HS-5 (cell line): ENCODE measurements at places on chromosomes 2 and 18.

DNA sequence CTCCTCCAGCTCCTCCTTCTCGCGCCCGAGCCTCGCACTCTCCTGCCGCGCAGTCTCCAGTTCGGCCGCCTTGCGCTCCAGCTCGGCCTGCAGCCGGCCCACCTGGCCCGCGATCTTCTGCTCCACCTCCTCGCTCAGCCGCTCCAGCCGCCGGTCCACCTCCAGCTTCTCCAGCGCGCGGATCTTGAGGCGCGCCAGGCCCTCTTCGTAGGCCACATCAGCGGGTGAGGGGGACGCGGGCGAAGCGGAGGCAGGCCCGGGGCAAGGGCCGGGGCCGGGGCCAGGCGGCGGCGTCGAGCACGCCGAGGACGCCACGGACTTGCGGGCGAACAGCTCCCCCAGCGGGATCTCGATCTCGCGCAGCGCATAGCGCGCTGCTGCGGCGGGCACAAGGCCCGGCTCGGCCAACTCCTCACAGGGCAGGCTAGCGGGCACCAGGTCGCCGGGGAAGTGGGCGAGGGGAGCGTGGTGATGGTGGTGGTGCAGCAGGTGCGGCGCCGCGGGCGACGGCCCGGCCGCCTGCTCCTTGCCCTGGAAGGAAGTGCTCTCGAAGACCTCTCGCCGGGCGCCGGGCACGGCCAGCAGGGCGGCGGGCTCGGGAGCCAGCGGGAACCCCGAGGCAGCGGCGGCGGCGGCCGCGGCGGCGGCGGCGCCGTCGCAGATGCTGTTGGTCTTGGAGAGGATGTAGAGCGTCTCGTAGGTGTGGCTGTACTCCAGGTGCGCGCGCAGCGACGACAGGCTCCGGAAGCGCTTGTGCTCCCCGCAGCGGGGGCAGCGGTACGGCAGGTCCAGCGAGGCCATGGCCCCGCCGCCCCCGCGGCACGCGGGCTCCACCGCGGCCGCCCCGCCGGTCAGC is 15.2 kb downstream of the FBXO41 start:
- no peak for DNase-seq

DNA sequence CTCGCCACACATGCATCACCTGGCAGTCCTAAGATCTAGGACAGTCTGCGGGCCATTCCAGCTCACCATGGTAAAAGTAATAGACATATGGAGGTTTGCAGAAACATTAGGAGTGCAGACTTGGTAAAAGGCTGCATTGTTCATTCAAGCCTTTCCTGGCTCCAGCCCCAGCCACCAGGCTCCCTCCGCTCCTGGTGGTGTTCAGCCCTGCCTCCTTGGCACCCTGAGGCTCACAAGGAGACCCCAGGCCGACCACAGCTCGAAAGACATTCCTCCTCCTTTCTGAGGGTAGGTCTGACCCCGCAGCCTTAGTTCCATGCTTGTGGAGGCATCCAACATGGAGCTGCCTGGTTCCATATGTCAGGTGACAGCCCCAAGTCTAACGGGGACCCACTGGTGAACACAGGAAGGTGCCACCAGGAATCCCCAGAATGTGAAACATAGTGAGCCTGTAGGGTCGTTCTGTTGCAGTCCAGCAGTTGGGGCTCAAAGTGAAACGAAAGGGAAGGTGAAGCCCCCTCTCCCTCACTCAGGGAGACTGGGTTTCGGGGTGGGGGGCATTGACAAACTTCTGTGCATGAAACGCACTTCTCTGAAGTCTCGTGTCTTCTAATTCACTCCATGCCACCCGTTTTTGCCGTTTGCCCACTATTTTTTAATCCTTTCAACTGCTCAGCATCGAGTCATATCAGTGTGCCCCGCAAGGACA is 5.0 kb upstream of the SP100 start:
- no peak for DNase-seq

DNA sequence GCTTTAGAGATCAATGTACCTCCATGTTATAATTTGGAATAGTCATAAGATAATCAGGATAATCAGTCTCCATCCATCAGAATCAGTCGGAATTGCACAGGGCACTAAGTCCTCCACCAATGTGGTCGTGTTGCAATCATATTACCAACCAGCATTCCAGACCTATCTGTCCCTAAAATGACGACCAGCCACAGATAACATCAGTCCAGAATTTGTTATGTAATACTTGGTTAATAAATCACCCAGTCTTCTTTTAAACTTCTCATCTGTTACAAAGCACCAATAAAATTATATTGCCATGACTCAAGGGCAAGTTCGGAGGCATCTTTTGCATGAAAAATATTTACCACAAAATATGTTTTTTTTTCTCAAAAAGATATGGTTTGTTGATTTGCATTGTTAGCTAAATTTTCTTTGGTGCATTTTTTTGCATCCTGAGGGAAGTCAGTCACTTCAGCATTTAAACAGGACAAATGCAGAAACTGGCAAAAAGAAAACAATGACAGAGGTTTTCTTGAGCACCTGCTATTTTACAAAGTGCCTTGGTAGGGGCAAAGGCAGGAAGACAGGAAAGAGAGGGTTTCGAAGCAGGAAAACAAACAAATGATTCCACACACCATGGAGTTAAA is 29.3 kb downstream of the PIEZO2 start:
- peak; percentile 53 for DNase-seq

DNA sequence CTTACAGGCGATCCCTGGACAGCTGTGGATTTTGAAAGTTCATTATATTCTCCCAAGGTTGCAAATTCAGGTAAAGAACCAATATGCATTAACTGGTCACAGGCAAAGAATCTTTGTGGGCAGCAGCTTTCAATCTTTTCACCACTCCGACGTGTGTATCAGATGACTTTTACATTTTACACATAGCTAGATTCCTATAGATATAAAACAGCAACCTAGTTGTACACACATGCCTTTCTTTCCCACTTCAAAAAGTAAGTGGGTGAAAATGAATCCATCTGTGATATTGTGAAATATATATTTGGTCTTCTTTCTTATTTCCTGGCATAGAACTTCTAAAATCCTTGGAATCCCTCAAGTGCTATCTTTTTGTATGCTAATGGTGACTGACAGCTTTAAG is 72.5 kb downstream of the SCG2 start:
- no peak for DNase-seq

- DNase-seq: no peak
Measured at GRCh38 chr2:241892299-241893137, 23.0 kb downstream of the RTP5 start.

DNA sequence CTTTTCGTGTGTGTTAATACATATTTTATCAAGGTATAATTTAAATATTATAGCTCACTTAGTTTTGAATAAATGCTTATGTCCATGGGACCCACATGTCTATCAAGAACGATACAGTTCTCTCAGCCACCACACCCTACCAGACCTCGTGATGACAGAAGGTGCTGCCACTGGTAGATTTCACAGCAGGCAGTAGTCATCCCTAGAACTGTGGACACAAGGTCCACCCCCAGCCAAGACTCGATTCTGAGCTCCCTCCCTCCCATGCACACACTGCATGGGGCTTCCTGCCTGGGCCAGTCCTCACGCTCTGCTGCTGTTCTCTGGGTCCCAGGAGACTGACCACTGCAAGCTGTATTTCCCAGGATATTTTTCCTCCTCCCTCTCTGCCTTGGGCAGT is 26.5 kb upstream of the CREB1 start:
- no peak for DNase-seq

DNA sequence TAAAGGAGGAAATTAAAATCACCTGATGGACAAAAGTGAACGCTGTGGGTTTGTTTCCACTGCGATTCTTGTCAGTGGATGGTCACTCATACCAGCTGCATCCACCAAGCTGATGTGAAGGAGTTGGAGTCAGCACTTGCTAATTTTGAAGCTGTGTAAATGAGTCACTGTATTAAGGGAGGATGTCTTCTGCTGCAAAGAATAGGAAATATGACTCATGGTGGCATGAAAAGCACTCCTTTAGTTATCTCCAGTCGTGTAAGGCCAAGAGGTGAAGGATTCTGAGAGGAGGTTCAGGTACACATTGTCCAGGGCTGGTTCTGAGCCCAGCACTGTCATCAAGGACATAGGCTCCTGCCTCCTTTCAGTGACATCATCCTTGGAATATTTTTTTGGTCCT is 71.7 kb upstream of the SKOR2 start:
- peak; percentile 73 for DNase-seq

DNA sequence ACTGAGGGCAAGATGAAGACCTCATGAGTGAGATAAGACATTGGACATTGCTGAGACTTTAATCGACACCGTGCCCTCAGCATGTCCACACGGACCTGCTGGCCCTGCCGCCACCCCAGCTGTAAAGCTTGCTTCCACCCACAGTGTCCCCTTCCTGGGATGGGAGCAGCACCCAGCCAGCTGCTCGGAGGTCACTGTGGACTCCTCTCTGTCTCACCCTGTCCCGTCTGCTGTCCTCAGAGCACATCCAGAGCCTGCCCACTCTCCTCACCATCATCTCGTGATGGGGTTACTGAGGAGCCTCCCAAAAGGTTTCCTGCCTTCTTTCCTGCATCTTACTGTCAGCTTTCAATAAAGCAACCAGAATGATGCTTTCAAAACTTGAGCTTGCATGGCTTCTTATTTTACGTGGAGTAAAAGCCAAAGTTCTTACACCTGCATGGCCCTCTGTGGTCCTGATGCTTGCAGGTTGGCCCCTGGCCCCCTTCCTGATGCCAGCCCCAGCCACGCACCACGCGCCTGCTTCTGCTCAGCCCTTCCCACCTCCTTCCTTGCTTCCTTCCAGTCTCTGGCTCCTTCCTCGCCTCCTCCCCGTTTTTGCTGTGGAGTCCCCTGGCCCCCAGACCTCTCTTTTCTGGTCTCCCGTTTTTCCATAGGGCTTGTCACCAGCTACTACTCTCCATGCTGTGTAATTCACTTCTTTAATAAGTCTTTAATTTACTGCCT is 67.0 kb downstream of the DGKD start:
- DNase-seq: no peak

GRCh38 chr2:230751062-230751461 is 38.4 kb downstream of the CAB39 start:
- peak; percentile 68 for DNase-seq

DNA sequence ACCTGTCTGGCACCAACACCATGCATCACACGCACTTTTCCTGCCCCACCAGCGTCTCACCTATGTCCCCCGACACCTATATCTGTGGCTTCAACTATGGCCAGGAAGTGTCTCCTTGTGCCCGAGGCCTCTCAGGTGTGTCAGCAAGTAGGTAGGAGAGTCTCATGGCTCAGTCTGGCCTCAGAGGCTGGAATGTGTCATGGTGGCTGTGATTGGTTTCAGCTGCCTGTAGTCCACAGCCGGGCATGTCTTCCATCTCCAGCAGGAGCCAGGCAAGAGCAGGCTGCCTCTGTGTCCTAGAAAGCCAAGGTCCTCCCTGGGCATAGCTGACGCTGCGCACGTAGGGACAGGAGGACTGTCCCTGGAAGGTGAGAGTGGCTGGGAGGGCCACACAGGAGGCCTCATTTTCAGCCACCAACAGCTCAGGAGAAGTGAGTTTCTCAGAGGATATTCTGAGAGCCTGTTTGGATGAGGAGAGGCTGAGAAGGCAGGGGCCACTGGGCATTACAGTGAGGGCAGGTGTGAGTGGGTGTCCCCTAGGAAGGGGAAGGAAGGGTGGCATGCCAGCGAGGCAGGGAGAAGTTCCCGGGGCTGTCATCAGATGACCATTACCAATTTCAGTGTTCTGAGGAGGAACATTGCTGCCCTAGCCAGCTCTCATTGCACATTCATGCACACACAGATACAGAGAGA is 47.2 kb downstream of the SDC1 start:
- DNase-seq: no peak

DNA sequence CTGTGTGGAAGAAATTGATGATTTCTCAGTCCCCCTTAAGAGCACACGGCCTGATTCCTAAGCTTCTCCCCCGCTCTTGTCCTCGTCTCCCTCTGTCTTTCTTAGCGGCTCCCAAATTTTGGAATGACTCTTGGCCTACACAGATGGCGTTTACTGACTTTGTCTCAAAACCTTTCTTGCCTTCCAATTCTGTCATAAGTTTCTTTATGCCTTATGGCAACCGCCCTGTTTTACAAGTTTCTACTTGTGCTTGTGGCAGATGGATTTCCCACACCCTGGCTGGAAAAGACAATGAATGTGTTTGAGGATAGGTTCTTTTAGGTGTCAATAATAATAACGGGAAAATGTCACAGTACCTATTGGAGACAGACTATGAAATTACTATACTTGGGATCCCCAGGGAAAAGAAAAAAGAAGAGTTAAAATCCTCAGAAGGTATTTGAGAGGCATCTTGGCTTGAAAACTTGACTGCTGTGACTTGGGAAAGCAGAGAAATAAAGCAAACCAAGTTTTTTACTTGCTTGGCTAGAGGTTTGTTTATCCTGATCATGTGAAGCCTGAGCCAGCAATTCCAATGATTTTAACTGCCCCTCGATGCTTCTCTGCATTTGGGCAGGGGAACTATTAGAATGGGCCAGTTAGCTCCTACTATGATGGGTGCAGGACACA is 276.4 kb downstream of the HRH4 start:
- no peak for DNase-seq

DNA sequence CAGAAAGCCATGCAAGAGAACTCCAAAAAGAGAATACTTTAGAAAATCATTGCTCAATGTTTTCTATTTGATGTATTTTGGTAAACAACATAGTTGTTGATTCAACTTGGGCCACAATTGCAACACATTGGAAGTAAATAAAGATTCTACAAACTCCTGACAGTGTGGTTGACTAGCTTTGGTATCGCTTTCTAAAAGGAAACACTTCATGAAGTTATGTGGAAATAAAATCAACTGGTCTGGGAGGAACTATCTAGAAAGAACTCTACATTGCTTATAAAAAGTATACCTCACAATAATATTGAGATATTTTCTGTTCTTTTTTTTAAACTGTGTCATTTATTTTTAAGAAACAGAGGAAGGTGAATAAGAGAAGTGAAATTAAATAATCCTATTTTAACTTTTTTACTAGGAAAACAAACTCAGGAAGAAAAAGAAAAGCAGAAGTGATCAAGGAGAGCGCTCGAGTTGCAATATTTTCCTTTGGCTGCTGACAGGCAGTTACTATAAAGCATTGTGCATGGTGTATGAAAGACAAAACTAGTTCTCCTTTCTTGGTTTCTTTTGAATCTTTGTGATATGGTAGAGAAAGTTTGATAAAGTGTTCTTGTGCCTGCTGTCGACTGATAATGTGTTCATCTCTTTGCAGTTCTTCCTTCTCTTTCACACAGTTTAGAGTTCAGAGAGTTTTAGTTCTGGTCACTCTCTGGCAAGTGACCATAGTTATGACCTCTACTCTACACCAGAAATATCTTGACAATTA is 3.0 kb downstream of the DHRS9 start:
- no peak for DNase-seq

DNA sequence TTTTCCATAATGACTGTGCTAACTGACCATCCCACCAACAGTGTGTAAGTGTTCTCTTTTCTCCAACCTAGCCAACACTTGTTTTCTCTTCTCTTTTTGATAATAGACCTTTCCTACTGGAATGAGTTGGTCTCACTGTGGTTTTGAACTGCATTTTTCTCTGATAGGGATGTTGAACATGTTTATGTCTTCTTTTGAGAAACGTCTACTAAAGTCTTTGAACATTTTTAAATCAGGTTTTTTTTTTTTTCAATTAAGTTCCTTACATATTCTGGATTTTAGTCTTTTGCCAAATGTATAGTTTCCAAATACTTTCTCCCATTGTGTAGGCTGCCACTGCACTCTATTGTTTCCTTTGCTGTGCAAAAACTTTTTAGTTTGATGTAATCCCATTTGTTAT is 405.5 kb upstream of the FIGN start:
- no peak for DNase-seq

- DNase-seq: no peak
Measured at GRCh38 chr2:12151716-12152115, 405.3 kb downstream of the LPIN1 start.

GRCh38 chr2:96318723-96319122 is 6.4 kb upstream of the ITPRIPL1 start:
- DNase-seq: no peak
